Amniotic stem cell (primary cell): ENCODE measurements at places on chromosomes 6 and 20.

- no peak for DNase-seq
Observed at GRCh38 chr20:1061484-1062221, 56.7 kb upstream of the PSMF1 start.

- no peak for DNase-seq
Observed at GRCh38 chr20:45419188-45420091, 3.5 kb downstream of the PIGT start.

DNA sequence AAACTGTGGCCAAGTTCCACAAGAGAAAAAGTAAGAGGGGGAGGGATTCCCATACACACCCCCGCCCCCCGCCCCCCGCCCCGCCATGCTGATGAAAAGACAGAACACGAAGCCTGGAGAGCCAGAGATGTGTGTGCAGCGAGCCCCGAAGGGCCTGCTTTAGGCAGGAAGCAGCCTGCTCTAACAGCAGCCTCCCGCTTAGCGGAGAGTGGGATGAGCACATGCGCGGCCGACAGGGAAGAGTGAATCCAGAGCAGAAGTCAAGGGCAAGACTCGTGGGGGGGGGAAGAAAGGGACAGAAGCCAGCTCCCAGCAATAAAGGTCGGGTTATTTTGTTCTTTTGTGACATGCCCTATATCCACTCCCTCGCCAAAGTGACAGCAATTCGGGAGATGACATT lies 67.2 kb upstream of the PTGIS start:
- DNase-seq: no peak

GRCh38 chr6:10276660-10277287 lies 138.1 kb downstream of the TFAP2A start:
- DNase-seq: no peak

- no peak for DNase-seq
Observed at GRCh38 chr6:81800666-81801065, 48.2 kb upstream of the TENT5A start.

DNA sequence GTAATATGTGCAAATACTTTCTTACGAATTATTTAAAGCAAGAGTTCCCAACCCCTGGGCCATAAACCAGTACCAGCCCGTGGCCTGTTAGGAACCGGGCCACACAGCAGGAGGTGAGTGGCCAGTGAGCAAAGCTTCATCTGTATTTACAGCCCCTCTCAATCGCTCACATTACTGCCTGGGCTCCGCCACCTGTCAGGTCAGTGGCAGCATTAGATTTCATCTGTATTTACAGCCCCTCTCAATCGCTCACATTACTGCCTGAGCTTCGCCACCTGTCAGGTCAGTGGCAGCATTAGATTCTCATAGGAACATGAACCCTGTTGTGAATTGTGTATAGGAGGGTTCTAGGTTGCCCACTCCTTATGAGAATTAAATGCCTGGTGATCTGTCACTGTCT lies 142.0 kb downstream of the RNASET2 start:
- no peak for DNase-seq

DNA sequence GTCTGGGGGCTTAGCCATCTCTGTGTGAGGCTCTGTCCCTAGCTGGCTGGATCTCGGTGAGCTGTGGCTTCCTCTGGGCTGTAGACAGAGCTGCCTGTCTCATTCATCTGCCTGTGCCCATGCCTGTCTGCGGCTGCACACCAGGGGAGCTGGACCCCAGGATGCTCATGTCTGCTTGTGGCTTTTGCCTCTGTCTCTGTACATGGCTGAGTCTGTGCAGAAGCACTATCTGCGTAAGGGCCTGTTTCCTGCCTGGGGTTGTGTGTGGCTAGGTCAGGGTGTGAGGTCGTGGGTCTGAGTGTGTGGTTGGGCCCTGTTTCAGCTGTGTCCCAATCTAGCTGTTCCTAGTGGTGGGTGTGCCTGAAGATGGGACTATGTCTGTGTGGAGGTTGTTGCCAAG lies 68.2 kb downstream of the CDH22 start:
- no peak for DNase-seq

- DNase-seq: no peak
Observed at GRCh38 chr6:156988276-156989158, 211.3 kb downstream of the ARID1B start.

- no peak for DNase-seq
Observed at GRCh38 chr6:130675072-130675471, 152.1 kb upstream of the SMLR1 start.

GRCh38 chr20:11260611-11261010 lies 586.8 kb upstream of the JAG1 start:
- no peak for DNase-seq

GRCh38 chr6:43871933-43872332 lies 101.9 kb downstream of the VEGFA start:
- DNase-seq: no peak

DNA sequence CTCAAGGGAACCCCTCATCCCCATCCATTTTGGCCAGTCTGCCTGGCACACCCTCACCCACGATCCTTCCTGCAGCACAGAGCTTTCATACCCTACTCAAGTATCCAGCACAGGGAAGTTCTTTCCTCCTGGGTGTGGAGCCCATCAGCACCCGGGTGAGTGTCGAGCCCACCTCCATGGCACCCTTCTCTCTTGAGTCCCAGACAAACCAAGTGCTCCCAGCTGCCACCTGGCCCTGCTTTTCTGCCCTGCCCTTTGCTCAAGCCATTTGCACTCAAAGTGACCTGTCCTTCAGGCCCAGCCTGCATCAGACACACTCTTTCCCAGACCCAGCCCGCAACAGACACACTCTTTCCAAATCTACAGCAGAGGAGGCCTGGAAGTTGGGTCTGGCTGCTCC lies 257.2 kb downstream of the DLL1 start:
- DNase-seq: no peak
